CD4-positive, CD25-positive, alpha-beta regulatory T cell (primary cell): ENCODE measurements at places on chromosomes 16 and 17. TPM values are rescaled to one million over a fixed set of nuclear protein-coding genes. Genes with fewer than 3 reads are reported as not detected.

GRCh38 chr16:85089525-85089924, 22.7 kb downstream of the CIBAR2 start:
- DNase-seq, result no peak
- no peak overlapping the region for H3K27ac ChIP-seq
- no peaks in the 10 kb centered on the region for H3K27me3 ChIP-seq
- no peak overlapping the region for H3K4me3 ChIP-seq

- H3K4me1 ChIP-seq, result peaks cover 44% of the 10 kb centered on the region
- no peaks in the 10 kb centered on the region for H3K27me3 ChIP-seq
- peak; percentile 90 for DNase-seq
- peaks cover 20% of the 10 kb centered on the region for H3K36me3 ChIP-seq
- peak within 1 kb of the TSS; percentile 92 for H3K27ac ChIP-seq
Measured at GRCh38 chr17:82273327-82274133, at the start of gene CSNK1D. Gene CSNK1D (minus strand): TSS chr17:82273700. CDS start chr17:82273381, 319 bp downstream.

GRCh38 chr16:88448461-88449266, 4.4 kb upstream of the ZFPM1 start:
- H3K36me3 ChIP-seq, result no peaks in the 10 kb centered on the region
- peaks cover 10% of the 10 kb centered on the region for H3K4me1 ChIP-seq
- no peak overlapping the region for H3K4me3 ChIP-seq

The TNFRSF17 gene
- total RNA-seq, result not detected

The KCTD19 gene
- total RNA-seq, result not detected
